ENCODE measurements at places on chromosomes 2 and 18. TPM values are rescaled to one million over a fixed set of nuclear protein-coding genes. Genes with fewer than 3 reads are reported as not detected.

Gene PCARE
- not detected for total RNA-seq

Gene MERTK
- total RNA-seq: 4.9 TPM

Gene RNASEH1
- total RNA-seq: 45.0 TPM

Gene SERPINB12
- not detected for total RNA-seq

Gene CFAP65
- total RNA-seq: not detected

Gene CD226
- total RNA-seq: 0.53 TPM

All from aortic smooth muscle cell (primary cell).